Astrocyte (in vitro differentiated cells and primary cell): ENCODE measurements at places on chromosomes 1 and 21.

DNA sequence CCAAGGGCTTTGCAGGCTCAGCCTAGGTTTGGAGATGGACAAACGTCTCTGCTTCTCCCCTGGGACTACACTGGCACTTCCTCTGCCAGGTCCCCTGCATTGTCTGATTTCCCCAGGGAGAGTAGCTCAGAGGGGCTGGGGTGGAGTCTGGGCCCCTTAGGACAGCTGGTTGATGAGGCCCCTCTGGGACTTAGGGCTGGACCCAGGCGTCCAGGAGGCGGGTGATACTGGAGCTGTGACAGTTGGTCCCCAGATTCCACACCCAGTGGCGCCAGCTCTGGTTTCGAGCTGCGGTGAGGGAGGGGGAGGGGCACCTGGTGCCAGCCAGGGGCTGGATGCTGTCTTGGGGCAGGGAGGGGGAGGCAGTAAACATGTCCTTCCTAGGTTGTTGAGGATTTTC lies 7.4 kb upstream of the MEX3A start:
- peaks cover 8% of the 10 kb centered on the region for H3K4me1 ChIP-seq
- no peak for DNase-seq
- H3K27me3 ChIP-seq: no peaks in the 10 kb centered on the region
- H3K36me3 ChIP-seq: no peaks in the 10 kb centered on the region

- DNase-seq: no peak
- H3K27me3 ChIP-seq: peaks cover 2% of the 10 kb centered on the region
- no peaks in the 10 kb centered on the region for H3K36me3 ChIP-seq
- no peaks in the 10 kb centered on the region for H3K4me1 ChIP-seq
- no peak overlapping the region for H3K27ac ChIP-seq
These were observed 118.5 kb downstream of the UCK2 start for GRCh38 chr1:165945911-165946310.

DNA sequence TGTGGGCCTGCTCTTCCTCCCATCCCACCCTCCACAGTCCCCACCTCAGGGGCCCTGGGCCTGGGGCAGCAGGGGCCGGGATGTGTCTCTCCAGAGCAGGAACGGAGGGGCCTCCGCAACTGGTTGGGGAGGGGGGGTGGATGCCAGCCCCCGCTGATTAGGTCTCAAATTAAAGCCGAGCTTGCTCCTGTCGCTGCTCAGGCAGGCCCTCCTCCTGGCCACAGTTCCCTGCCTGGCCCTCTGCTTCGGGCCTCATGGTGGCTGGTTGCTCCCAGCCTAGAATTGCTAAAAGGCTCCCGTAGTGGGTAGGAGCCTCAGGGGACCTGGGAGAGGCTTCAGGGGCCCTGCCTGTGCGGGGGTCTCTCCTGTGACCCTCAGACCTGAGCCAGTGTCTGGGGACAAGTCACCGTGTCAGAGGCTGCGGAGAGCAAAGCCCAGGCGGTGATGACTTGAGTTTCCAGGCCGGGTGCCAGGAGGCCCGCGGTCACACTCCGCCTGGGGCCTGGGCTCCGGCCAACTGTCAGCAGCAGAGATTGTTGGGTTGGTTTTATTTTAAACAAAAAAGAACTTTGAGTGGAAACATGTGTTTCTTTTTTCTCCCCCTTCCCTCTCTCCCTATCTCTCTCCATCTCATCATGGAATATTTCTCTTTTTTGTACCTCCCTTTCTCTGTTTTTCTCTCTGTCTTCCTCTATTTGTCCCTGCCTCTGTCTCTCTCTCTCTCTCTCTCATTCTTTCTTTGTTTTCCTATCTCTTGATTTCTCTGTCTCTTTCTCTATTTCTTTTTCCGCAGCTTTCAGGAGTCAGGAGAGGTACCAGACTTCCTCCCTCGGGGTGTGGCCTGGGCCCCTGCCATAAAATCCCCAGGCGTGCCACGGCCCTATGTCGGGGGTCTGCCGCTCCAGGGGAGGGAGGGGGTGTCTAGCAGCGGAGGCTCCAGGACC lies 20.0 kb upstream of the EPHA2 start:
- peak; percentile 84 for DNase-seq
- H3K27me3 ChIP-seq: no peaks in the 10 kb centered on the region
- H3K4me3 ChIP-seq: no peak overlapping the region
- no peaks in the 10 kb centered on the region for H3K36me3 ChIP-seq
- H3K27ac ChIP-seq: peak overlapping the region; percentile 84
- H3K4me1 ChIP-seq: peaks cover 54% of the 10 kb centered on the region

DNA sequence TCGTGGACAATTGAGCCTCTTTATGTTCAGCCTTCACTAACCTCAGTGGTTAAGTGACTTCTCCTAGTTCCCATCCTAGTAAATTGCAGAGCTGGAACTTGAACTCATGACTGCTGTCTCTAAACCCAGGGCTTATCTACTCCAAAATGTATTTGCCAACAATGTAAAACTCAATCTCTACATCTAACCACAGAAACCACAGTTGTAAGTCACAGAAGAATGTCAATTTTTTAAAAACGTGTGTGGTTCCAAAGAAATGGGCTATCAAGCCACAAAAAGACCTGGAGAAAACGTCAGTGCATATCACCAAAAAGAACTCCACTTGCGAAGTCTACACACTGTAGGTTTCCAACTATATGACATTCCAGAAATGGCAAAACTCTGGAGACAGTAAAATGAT lies 172.6 kb upstream of the HMCN1 start:
- no peak overlapping the region for H3K4me3 ChIP-seq
- H3K27me3 ChIP-seq: no peaks in the 10 kb centered on the region
- peak; percentile 92 for DNase-seq
- H3K27ac ChIP-seq: no peak overlapping the region

DNA sequence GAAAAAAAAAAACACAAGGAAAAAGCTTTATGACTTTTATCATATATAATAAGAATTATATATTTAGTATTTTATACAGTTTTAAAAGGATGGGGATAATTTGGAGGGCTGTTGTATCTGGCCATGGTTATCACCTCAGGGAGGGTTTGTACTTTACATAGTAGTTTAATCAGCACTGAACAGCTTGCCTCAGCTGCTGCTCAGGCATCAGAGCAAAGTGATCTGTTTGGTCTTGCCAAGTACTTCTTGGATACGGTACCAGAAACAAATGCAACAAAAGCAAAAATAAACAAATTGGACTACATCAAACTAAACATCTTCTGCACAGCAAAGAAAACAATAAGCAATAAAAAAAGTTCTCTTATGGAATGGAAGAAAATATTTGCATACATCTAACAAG lies 2.6 kb upstream of the SPTA1 start:
- no peaks in the 10 kb centered on the region for H3K36me3 ChIP-seq
- no peak for DNase-seq
- no peaks in the 10 kb centered on the region for H3K4me1 ChIP-seq
- no peak overlapping the region for H3K27ac ChIP-seq

GRCh38 chr21:42455196-42455595 lies 40.8 kb downstream of the RSPH1 start:
- no peak for DNase-seq
- no peak overlapping the region for H3K4me3 ChIP-seq
- no peaks in the 10 kb centered on the region for H3K27me3 ChIP-seq
- H3K36me3 ChIP-seq: no peaks in the 10 kb centered on the region
- no peak overlapping the region for H3K27ac ChIP-seq

DNA sequence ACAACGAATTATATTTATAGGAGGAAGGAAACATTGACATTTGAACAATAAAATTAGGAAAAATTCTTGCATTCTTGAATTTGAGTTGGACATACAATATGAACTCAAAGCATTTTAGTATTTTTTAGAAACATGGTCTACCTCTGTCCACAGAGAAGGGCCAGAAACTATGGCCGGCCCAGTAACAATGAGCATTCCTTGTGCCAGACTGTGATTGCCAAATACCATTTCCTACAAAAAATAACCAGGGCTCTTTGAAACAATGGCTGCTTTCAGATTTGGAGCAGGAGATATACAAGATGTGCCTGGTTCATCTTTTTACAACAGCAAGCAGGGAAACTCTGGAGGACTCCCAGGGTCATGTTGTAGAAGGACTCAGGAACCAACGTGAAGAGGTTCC lies 38.4 kb downstream of the NOS1AP start:
- H3K27ac ChIP-seq: no peak overlapping the region
- no peaks in the 10 kb centered on the region for H3K4me1 ChIP-seq

DNA sequence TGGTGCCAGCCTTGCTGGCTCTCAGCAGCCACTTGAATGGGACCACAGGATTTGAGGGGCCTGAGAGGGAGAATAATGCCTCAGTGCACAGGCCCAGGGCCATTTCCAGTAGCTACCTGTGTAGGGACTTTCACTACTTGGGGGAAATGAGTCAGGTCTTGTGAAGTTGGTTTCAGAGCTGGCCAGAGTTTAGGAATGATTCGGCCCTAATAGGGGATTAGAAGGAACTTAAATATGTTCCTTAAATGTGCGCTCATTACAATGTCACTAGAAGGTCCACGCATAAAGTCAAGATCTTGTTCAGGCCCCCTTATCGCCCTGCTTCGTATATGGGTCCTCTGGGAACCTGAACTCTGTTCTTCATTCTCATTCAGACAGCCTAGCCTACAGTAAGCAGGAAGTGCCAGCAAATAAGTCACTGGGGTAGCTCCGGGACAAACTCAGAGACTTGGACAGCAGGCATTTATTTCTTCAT lies 5.6 kb upstream of the AKR1A1 start:
- H3K36me3 ChIP-seq: no peaks in the 10 kb centered on the region
- H3K27me3 ChIP-seq: no peaks in the 10 kb centered on the region
- no peak for DNase-seq
- H3K4me1 ChIP-seq: no peaks in the 10 kb centered on the region
- H3K27ac ChIP-seq: no peak overlapping the region

DNA sequence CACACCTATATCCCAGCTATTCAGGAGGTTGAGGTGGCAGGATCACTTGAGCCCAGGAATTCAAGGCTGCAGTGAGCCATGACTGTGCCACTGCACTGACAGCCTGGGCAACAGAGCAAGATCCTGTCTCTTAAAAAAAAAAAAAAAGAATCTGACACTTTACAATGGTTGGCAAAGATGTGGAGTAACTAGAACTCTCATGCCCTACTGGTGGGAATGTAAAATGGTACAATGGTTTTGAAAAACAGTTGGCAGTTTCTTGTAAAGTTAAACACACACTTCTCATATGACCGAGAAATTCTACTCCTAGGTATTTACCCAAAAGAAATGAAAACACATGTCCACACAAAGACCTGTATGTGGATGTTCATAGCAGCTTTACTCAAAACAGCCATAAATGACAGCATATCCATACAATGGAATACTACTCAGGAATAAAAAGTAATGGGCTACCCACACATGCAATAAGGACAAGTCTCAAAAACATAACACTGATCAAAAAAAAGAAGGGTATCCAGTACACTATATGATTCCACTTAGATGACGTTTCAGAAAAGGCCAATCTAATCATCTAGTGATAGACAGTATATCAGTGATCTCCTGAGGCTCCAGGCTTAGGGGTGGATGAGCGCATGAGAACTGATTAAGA lies 58.1 kb downstream of the HLCS start:
- H3K27me3 ChIP-seq: no peaks in the 10 kb centered on the region
- H3K27ac ChIP-seq: peak overlapping the region; percentile 99
- peaks cover 22% of the 10 kb centered on the region for H3K4me1 ChIP-seq
- no peak overlapping the region for H3K4me3 ChIP-seq
- H3K36me3 ChIP-seq: no peaks in the 10 kb centered on the region
- DNase-seq: peak; percentile 31

DNA sequence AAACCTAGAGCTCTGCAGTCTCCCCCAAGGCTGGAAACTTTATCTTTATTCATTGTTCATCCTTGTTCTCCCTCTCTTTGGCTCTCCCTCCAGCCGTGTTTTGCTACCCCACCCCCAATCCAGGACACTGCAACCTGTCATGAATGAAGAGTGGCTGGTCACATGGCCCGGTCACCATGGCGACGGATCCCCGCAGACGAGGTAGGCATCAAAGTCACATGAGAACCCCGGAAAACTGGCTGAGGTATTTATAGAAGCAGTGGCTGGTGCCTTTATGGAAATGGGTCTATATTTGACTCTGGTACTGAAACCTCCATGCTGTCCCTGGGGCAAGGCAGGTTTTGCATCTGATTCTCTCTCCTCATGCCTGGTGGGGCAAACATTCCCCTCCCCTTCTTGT lies 13.4 kb upstream of the SLC6A17 start:
- H3K36me3 ChIP-seq: no peaks in the 10 kb centered on the region
- no peaks in the 10 kb centered on the region for H3K4me1 ChIP-seq
- H3K27ac ChIP-seq: no peak overlapping the region
- no peak for DNase-seq

DNA sequence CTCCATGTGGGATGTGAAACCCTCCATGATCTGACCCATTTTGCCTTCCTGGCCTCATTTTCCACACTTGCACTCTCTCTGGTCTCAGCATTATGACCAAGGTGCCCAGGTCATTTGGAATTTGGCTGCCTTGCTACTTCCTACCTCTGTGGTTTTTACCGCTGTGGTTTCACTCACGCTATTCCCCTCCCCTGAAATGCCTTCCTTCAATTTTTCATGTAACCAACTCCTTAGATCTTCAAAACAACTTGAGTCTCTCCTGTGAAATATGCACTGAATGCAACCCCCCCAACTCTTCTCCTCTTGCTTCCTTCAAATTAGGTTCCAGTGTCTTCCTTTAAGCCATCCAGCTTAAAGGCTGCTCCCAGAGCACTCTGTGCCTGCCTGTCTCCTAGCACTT lies 50.1 kb downstream of the PHC2 start:
- no peak overlapping the region for H3K27ac ChIP-seq
- H3K27me3 ChIP-seq: no peaks in the 10 kb centered on the region
- no peak for DNase-seq
- no peaks in the 10 kb centered on the region for H3K36me3 ChIP-seq

GRCh38 chr1:239931341-239931740 lies 160.3 kb upstream of the FMN2 start:
- H3K36me3 ChIP-seq: no peaks in the 10 kb centered on the region
- no peak overlapping the region for H3K4me3 ChIP-seq
- no peak overlapping the region for H3K27ac ChIP-seq
- H3K4me1 ChIP-seq: no peaks in the 10 kb centered on the region
- no peaks in the 10 kb centered on the region for H3K27me3 ChIP-seq
- no peak for DNase-seq

DNA sequence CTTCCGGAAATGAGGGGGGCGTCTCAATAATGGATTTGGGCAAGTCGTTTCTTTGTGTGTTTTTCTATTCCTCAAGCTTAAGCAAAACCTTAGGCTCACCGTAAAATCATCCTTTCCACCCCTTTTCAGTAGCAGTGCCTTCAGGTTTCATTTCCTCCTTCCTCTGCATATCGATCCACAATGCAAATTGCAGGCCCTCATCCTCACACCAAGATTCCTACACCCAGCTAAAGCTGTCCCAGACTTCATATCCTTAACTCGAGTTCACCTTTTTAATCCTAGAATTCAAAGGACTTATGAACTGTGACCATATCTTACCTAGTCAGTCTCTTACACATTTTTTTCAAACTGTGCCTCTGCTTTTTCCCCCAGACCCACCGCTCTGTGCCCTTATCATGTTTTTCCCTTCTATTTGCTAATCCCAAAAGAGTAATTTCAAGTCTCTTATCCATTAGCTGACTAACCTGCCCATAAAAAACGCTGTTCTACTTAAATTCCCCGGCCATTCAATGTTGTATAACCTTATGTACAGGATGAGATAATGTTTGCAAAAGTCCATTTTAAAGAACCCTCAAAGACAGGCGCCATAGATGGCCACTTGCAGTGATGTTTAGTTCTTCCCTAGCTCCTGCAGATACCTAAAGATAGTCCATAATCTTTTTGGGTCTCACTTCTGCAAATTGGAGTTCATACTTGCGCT lies 1.5 kb downstream of the AKIRIN1 start:
- no peaks in the 10 kb centered on the region for H3K27me3 ChIP-seq
- peaks cover 18% of the 10 kb centered on the region for H3K36me3 ChIP-seq
- H3K4me3 ChIP-seq: peak overlapping the region; percentile 95
- DNase-seq: no peak
- peaks cover 33% of the 10 kb centered on the region for H3K4me1 ChIP-seq
- peak overlapping the region; percentile 44 for H3K27ac ChIP-seq

- H3K4me3 ChIP-seq: peak overlapping the region; percentile 55
- H3K36me3 ChIP-seq: no peaks in the 10 kb centered on the region
- peaks cover 8% of the 10 kb centered on the region for H3K4me1 ChIP-seq
- DNase-seq: no peak
- no peaks in the 10 kb centered on the region for H3K27me3 ChIP-seq
These were observed 550 bp upstream of the SELENON start for GRCh38 chr1:25799352-25799934.
